ENCODE measurements at places on chromosomes 4 and X. TPM values are rescaled to one million over a fixed set of nuclear protein-coding genes. Genes with fewer than 3 reads are reported as not detected.

The EVC2 gene
- total RNA-seq = 1.2 TPM

The CT47A1 gene
- total RNA-seq = not detected

The MAGEA4 gene
- total RNA-seq = not detected

The PABPC5 gene
- total RNA-seq = 8.9 TPM

The STOX2 gene
- 34.7 TPM for total RNA-seq

The GPR34 gene
- total RNA-seq = 3.4 TPM

The GPC3 gene
- 3.7 TPM for total RNA-seq

The PF4V1 gene
- not detected for total RNA-seq

The GABRG1 gene
- 21.9 TPM for total RNA-seq

The SSX2B gene
- not detected for total RNA-seq

The GATA1 gene
- total RNA-seq = not detected

The ITIH6 gene
- not detected for total RNA-seq

The S100G gene
- not detected for total RNA-seq

The TMPRSS11A gene
- not detected for total RNA-seq

The WNK3 gene
- total RNA-seq = 48.2 TPM

The DMRTC1 gene
- not detected for total RNA-seq

The NIPAL1 gene
- total RNA-seq = 2.0 TPM

Measured in temporal lobe (tissue), 4 donors.